ENCODE measurements at places on chromosomes 5 and 9.

- DNase-seq: no peak
These were observed 12.9 kb downstream of the GLDC start for GRCh38 chr9:6632516-6633183.

DNA sequence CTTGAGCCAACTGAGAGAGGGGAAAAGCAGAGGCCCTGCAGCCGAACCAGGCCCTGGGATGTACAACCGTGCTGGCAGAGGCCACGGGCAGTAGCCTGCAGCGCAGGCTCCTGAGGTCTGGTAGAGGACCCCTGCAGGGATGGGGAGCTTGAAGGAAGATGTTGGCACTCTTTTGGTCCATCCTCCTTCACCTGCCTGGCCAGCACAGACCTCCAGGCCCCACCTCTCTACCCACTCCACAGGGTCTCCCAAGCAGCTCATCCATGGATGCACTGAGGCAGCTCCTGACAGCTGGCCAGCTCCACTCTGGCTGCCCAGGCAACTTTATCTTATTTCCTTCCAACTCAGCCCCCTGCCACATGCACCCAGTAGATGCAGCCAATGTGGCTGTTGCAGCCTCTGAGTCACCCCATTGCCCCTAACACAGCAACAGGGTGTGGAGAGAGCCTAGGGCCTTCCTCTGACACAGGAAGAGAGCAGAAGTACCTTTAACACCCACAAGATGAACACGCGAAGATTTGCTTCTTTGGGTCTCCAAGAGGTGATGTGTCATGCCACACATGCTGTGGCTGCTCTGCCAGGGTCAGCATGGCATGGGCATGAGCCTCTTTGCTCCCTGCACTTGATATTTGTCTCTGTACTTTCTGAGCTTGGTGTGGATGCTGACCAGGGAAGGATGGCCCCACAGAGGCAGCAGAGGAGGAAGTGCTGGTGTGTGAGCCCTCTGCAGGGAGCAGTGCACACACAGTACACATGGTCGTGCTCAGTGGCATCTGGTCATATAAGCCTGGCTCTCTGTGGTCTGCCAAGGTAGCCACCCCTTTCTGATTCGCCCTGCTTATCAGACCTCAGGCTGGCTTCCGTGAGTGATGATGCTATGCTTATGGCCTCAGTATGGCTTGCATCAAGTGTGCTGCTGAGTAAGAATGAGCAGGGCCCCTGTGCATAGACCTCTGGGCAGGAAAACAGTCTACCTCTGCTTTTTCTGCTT lies 117.2 kb downstream of the NRG2 start:
- DNase-seq: no peak

GRCh38 chr5:72125941-72126620 lies 18.8 kb downstream of the MAP1B start:
- DNase-seq: no peak

GRCh38 chr5:110086658-110087388 lies 397.1 kb downstream of the MAN2A1 start:
- no peak for DNase-seq

DNA sequence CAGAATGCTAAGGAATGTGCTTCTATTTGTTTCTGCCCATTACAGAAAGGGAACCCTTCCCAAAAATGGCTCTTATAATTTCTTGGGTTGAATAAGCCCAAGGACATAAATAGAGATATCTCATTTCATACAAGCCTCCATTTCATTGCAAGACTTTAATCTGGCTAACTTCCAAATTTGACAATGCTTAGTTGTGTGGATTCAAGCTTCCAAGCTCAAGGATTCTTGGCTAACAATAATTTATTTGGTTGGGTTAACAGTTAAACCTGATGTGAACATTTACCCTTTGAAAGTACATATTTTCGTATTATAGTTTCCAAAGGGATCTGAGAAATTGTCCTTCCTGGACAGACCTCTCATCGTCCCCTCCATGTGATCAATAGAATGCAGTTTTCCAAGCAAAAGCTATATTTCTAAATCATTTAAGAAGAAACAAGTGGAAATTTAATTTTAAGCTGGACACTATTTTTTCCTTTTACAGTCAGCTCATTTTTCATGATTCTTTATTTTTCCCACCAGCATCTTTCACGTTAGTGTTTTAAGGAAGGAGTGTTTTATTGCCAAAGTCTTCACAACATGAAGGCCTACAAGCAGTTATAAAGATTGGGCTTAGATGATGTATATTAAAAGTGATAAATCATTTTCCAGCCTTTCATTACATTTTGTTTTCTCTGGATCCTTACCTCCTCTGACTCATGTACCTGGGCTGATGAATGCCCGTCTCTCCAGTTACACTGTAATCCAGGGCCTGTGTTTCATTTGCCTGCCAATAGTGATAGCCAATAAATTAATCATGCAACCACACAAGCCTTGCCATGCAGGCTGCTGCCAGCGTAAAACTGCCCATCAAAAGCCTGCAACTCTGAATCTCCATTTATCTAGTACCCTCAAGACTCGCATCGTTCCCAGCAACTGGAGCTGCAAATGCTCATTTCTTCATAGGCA lies 176.7 kb downstream of the NTRK2 start:
- DNase-seq: no peak

DNA sequence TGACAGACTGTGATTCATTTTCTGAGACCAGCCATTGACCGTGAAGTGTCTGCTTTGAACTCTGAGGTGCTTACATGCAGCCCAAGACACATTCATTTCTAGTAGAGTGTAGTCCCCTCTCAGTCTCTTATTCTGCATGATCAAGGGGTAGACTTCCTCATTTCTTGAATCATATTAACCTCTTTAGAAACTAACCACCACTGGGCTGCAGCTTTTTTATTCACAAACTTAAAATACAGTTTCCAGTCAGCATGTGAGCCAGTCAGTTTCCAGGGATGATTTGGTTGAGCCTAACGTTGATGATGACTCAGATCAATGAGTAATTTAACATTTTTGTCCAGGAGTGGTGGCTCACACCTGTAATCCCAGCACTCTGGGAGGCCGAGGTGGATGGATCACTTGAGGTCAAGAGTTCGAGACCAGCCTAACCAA lies 59.2 kb downstream of the OTULIN start:
- DNase-seq: no peak

- no peak for DNase-seq
These were observed 218.7 kb upstream of the S1PR3 start for GRCh38 chr9:88772575-88772974.

- no peak for DNase-seq
These were observed 26.3 kb upstream of the TNPO1 start for GRCh38 chr5:72790186-72790585.

DNA sequence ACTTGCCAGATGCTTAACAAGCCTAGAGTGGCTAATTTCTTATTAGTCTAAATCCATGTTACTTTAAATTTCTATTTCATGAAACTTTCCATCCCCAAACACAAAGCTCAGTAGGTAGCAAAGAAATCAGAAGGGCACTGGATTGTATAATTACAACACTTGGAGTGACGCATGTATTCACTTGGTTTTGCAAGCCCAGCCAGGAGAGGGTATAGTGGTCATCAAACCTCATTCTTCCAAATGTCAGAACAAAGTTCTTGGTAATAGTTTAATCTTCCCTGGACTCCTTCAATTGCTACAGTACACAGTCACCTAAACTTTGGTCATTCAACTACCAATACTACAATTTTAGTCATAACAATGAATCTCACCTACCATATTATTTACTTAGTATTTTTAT lies 112.1 kb downstream of the SEMA6A start:
- DNase-seq: no peak

GRCh38 chr5:78594610-78595457 lies 53.7 kb downstream of the LHFPL2 start:
- DNase-seq: no peak

- DNase-seq: no peak
These were observed 11.4 kb upstream of the RANBP3L start for GRCh38 chr5:36312953-36313672.

GRCh38 chr9:113566712-113567071 lies 103.2 kb downstream of the RGS3 start:
- DNase-seq: no peak

DNA sequence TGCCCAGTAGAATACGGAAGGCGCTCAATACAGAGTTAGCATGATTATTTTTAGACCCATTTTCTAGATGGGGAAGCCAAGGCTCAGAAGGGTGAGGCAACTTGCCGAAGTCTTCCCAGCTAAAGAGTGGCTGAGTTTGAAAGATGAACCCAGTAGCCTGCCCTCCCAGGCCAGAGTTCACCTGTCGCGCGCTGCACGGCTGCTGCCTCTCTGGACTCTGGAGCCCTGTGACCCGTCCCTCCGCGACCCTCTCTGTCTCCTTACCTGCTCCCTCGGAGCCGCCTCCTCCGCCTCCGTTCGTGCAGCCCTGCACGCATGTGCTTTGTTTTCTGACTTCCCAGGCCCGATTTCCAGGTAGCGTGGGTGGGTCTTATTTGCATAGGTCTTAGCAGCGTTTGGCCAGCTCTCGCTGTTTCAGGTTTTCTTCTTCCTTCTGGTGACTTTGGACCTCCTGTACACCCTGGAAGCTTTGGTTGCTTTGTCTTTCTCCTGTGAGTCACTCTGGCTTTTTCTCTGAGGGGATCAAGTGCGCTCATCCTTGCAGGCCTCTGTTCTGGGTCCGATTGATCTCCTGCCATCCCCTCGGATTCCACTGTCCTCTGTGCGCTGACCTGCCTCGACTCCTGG lies at the start of gene RNF183:
Gene RNF183 (minus strand): TSS at position 585 of the 627 bp plus-strand sequence. CDS start 5,192 bp downstream, outside the sequence.
- no peak for DNase-seq
